ENCODE measurements at places on chromosomes 2 and 18.

- no peak overlapping the region for H3K27ac ChIP-seq
- DNase-seq = peak; percentile 18
- H3K4me3 ChIP-seq = peak overlapping the region; percentile 94
- H3K4me1 ChIP-seq = peaks cover 42% of the 10 kb centered on the region
Observed at GRCh38 chr2:72824224-72824842, 1.5 kb downstream of the EXOC6B start.

DNA sequence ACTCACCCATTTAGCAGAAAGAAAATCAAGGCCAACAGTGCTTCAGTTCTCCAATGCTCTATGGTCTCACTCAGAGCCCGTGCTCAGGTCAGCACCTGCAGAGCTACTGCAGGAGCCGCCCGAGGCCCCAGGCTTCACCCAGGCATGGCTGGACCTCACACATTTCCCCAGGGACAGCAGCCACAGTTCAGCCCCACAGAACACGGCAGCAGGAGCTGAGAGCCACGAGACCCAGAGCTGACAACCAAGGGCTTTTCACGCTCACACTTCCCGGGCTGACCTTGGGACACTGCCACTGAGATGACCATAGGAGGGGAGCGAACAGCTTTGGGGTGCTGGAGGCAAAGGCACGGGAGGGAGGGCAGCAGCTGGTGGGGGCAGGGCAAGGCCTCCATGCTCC is 4.2 kb downstream of the TMEM18 start:
- H3K27ac ChIP-seq = no peak overlapping the region
- H3K36me3 ChIP-seq = peaks cover 29% of the 10 kb centered on the region
- H3K4me3 ChIP-seq = no peak overlapping the region
- H3K27me3 ChIP-seq = no peaks in the 10 kb centered on the region
- H3K4me1 ChIP-seq = peaks cover 40% of the 10 kb centered on the region
- no peak for DNase-seq

DNA sequence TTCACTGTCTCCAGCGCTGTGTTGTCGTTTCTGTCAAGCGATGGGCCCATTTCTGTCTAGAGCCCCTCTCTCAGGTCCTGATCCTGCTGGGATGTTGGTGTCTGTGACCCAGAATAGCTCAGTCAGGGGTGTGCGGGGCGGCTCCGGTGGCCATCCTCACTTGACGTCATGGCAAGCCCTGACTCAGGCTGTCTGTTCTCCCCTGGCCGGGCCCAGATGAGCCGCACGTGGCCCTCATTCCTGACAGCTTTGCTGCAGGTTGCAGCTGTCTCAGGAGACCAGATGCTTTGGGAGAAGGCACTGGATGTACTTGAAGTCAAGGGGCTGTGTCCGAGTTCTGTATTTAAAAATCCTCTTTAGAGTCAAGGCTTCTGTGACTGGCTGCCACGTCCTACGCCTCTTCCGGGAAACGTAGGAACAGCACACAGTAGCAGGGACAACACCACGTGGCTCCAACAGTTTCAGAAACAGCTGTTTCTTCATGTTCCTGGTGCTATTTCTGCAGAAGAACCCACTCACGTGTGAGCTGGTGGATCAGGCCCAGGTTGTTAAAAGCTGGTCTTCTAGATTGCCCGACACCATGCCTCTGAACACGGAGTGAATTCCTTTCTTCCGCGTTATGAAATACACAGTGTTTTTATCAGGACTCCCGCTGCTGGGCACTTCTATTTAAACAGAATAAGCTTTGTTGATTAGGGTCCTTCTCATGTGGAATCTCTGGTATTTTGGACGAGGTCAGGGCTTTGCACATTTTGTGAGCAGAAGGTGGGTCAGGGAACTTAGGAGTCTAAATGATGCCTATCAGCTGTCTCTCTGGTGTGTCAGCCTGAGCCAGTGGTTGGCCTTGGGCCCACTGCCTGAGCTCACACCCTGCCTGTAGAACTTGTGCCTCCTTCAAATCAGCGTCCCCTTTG is 28.3 kb upstream of the NTSR2 start:
- no peaks in the 10 kb centered on the region for H3K4me1 ChIP-seq
- no peaks in the 10 kb centered on the region for H3K36me3 ChIP-seq
- H3K4me3 ChIP-seq = no peak overlapping the region
- H3K27me3 ChIP-seq = no peaks in the 10 kb centered on the region

GRCh38 chr2:152846697-152847470 is 128.5 kb downstream of the ARL6IP6 start:
- H3K4me3 ChIP-seq = no peak overlapping the region
- no peak overlapping the region for H3K27ac ChIP-seq
- H3K4me1 ChIP-seq = no peaks in the 10 kb centered on the region
- H3K36me3 ChIP-seq = no peaks in the 10 kb centered on the region

DNA sequence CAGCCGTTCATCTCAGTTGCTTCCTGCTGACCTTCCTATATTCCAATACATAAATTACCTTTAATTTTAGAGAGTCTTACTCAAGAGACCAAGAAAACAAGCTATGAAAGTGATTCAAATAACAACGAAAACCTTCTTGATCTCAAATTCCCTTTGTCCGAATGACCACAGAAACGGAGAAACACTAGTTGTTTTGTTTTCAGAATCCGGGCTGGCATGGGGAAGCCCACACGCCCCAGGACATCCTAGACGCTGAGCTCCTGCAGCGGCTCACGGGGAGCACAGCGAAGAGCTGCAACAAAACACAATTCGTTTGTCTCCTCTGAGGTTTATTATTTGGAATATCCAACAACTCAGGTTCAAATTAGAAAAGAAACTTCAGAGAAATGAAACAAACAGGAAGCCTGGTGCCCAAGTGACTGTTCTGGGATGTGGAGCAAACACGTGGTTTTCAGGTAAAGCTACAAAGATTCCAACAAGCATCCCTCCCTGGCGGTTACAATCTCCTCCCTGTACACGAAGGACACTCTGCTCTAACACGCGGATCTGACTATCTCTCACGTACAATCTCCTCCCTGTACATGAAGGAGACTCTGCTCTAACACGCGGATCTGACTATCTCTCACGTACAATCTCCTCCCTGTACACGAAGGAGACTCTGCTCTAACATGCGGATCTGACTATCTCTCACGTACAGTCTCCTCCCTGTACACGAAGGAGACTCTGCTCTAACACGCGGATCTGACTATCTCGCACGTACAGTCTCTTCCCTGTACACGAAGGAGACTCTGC is 237.5 kb downstream of the TWIST2 start:
- no peak overlapping the region for H3K4me3 ChIP-seq
- no peaks in the 10 kb centered on the region for H3K27me3 ChIP-seq
- no peaks in the 10 kb centered on the region for H3K4me1 ChIP-seq
- H3K27ac ChIP-seq = no peak overlapping the region
- no peak for DNase-seq

- no peak overlapping the region for H3K4me3 ChIP-seq
- no peak for DNase-seq
- no peaks in the 10 kb centered on the region for H3K36me3 ChIP-seq
- H3K27me3 ChIP-seq = no peaks in the 10 kb centered on the region
- H3K4me1 ChIP-seq = no peaks in the 10 kb centered on the region
Observed at GRCh38 chr2:58638256-58638805, 397.2 kb upstream of the FANCL start.

GRCh38 chr2:1743396-1744150 is 742 bp downstream of the PXDN start:
- H3K4me1 ChIP-seq = peaks cover 5% of the 10 kb centered on the region
- H3K27ac ChIP-seq = no peak overlapping the region
- H3K4me3 ChIP-seq = no peak overlapping the region

- no peak overlapping the region for H3K27ac ChIP-seq
- DNase-seq = no peak
- peaks cover 49% of the 10 kb centered on the region for H3K27me3 ChIP-seq
- no peaks in the 10 kb centered on the region for H3K36me3 ChIP-seq
- peaks cover 20% of the 10 kb centered on the region for H3K4me1 ChIP-seq
Observed at GRCh38 chr2:216696751-216697560, 1.6 kb upstream of the IGFBP5 start.

GRCh38 chr2:26251893-26252292 is 7.2 kb downstream of the HADHB start:
- H3K27ac ChIP-seq = no peak overlapping the region
- peaks cover 5% of the 10 kb centered on the region for H3K36me3 ChIP-seq
- H3K27me3 ChIP-seq = no peaks in the 10 kb centered on the region
- H3K4me1 ChIP-seq = peaks cover 16% of the 10 kb centered on the region
- H3K4me3 ChIP-seq = no peak overlapping the region

- no peaks in the 10 kb centered on the region for H3K36me3 ChIP-seq
- H3K4me3 ChIP-seq = no peak overlapping the region
- DNase-seq = no peak
Observed at GRCh38 chr2:62479917-62480316, 26.1 kb downstream of the TMEM17 start.

DNA sequence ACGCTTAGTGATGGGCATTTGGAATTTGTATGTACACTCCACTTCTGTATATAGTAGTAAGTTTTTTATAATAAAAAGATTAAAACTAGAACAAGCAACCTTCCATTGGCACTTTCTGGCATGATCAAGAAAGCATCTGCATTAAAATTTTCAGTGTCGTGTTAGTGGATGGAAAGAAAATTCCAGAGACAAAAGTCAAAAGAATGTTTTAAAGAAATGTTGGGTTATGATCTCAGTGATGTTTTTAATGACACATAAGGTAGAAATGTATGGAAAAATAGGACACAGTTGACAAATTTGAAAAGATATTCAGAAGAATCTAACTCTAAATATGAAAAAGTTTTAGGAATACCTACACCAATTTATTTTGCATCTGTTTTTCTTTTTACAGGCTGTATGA is 126.1 kb upstream of the FAM117B start:
- H3K27me3 ChIP-seq = no peaks in the 10 kb centered on the region
- no peak overlapping the region for H3K27ac ChIP-seq
- H3K4me1 ChIP-seq = no peaks in the 10 kb centered on the region

- peak overlapping the region; percentile 83 for H3K4me3 ChIP-seq
- peaks cover 30% of the 10 kb centered on the region for H3K36me3 ChIP-seq
Observed at GRCh38 chr2:30233271-30234009, 2.1 kb downstream of the LBH start.

GRCh38 chr2:240647503-240648154 is 22.3 kb downstream of the GPR35 start:
- no peak overlapping the region for H3K4me3 ChIP-seq
- H3K36me3 ChIP-seq = no peaks in the 10 kb centered on the region
- H3K4me1 ChIP-seq = peaks cover 3% of the 10 kb centered on the region
- no peak overlapping the region for H3K27ac ChIP-seq
- no peak for DNase-seq

GRCh38 chr2:215880970-215881369 is 132.4 kb downstream of the MREG start:
- no peaks in the 10 kb centered on the region for H3K36me3 ChIP-seq
- H3K4me1 ChIP-seq = no peaks in the 10 kb centered on the region
- H3K27me3 ChIP-seq = no peaks in the 10 kb centered on the region
- no peak overlapping the region for H3K27ac ChIP-seq
- no peak for DNase-seq

DNA sequence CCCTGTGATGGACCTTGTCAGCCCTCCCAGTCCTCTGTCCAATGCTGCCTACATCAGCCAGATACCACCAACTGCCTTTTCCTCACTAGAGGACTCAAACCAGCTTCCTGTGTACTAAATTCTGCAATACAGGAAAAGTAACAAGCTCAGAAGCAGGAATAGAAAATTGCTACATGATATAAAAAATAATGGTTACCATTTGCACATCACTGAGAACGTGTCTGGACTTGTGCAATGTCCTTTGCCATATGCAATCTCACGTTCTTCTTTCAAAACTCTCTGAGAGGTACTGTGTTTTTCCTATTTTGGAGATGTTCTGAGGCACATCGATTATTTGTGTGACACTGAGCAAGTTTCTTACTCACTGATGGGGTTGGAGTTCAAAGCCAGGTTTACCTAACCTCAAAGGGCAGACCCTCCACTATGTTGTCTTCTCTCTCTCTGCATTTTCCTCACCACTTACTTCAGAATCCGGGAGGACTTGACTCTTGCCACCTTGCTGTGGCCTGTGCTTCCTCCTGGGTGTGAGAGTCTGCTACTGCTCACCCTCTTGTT is 12.1 kb downstream of the UPP2 start:
- peaks cover 11% of the 10 kb centered on the region for H3K27me3 ChIP-seq
- H3K4me3 ChIP-seq = no peak overlapping the region
- no peak for DNase-seq
- no peak overlapping the region for H3K27ac ChIP-seq
- no peaks in the 10 kb centered on the region for H3K36me3 ChIP-seq
- H3K4me1 ChIP-seq = no peaks in the 10 kb centered on the region

All from activated naive CD4-positive, alpha-beta T cell treated with anti-CD3 and anti-CD28 coated beads for 36 hours (primary cell).